ENCODE measurements at places on chromosomes 6 and 20.

DNA sequence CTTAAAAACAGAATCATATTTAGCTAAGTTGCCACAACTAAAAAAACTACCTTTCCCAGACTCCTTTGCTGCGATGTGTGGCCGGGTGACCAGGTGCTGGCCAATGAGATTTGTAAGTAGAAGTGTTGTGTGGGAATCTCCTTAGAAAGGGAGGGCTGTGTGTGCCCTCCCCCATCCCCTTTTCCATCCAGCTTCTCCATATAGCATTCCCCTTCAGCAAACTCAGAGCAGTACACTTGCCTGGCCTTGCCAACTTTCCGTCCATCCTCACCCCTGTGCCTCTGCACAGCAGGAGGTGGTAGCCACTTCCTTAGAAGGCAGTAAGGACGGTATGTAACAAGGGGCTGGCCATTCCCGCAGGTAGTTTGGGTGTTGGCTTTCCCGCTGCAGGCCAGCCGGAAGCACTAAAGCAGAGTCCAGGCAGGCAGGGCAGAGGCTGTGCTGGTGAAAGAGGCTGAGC is 22.3 kb upstream of the KCNK16 start:
- no peak for DNase-seq

DNA sequence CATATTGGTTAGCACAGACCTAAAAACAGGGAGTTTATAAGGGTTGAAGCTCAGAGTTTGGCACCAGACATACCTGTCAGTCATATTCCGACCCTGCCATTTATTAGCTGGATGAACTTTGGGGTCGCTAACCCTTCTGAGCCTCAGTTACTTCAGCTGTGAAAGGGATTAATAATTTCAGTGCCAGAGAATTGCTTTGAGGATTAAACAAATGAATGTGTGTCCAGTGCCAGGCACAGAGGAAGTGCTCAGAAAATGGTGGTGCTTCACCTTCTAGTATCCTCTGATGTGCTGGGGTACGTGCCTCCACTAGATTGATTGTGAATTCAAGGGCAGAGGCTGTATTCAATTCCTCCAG is 4.1 kb upstream of the EPB41L1 start:
- DNase-seq, result no peak

GRCh38 chr6:18368277-18369105 is 18.7 kb upstream of the RNF144B start:
- DNase-seq, result no peak

DNA sequence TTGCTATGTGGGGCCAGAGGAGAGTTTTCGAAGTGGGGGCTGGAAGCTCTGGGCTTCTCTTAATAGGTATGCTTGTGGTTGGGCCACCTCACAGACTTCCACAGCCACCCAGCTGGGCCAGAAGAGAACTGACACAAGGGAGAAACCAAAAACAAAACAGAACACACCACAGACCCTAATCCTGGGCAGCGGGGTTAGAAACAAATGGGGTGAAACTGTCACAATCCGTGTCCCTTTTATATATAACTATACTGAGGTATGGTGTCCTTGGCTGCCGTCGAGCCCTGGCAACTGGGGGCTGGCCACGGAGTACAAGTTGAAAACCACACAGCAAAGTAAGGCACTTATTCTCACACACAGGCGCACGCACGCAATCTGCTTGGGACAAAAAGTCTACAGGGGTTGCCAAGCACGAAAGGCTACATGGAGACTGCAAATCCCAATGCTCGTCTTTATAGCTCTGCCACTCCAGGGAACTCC is 78.3 kb downstream of the TRAM2 start:
- no peak for DNase-seq

DNA sequence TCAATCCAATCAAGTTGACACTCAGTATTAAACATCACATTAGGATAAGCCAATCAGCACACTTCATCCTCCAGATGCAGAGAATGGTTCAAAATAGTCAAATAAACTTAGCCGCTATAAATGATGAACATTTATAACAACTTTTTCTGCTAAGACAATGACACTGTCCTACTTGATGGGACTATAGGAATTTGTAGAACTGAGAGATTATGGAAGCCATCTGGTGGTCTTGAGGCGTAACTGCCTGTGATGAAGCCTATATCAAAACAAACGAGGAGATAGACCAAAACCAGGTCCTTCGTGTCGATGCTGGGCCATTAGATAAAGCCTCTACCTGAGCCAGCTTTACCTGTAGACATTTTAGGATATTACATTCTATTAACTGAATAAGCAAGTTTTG is 631.1 kb downstream of the COL12A1 start:
- DNase-seq, result no peak

DNA sequence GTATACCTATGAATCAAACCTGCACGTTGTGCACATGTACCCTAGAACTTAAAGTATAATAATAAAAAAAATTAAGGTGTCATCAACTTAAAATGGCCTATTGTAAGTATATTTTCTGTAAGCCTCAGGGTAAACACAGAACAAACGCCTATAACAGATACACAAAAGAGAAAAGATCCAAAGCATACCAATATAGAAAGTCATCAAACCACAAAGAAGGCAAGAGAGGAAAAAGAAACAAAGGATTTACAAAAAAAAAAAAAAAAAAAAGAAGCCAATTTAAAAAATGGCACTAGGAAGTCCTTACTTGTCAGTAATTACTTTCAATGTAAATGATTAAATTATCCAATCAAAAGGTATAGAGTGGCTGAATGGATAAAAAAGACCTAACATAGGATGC is 24.6 kb upstream of the ASF1A start:
- no peak for DNase-seq

GRCh38 chr6:166282394-166283032 is 25.7 kb downstream of the PRR18 start:
- DNase-seq, result no peak

- DNase-seq, result no peak
Observed at GRCh38 chr6:5809450-5809849, 197.3 kb downstream of the NRN1 start.

GRCh38 chr20:31758521-31758920 is 19.4 kb downstream of the TPX2 start:
- no peak for DNase-seq

- DNase-seq, result no peak
Observed at GRCh38 chr6:100338090-100338489, 126.6 kb downstream of the SIM1 start.

- no peak for DNase-seq
Observed at GRCh38 chr6:108732091-108732870, 115.9 kb upstream of the ARMC2 start.

- DNase-seq, result no peak
Observed at GRCh38 chr6:7112741-7113313, 5.1 kb downstream of the RREB1 start.

GRCh38 chr6:107550241-107550840 is 60.4 kb downstream of the SOBP start:
- no peak for DNase-seq

DNA sequence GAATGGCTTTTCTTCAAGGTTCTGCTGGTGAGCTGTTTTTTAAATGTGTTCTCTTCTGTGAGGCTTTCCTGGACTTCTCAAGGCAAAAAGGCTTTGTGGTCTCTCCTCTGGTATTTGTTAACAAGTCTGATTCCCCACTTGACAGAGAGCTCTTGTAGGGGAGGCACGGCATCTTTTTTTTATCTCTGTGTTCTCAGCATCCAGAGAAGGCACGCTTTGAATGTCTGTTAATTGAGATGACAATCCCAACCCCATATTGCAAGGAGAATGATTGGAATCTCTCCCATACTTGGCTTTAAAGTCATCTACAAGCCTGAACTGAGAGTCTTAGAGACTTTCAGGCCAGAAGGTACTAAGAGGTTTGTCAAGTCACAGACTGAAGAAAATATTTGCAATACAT is 22.6 kb downstream of the EDN1 start:
- DNase-seq, result no peak

DNA sequence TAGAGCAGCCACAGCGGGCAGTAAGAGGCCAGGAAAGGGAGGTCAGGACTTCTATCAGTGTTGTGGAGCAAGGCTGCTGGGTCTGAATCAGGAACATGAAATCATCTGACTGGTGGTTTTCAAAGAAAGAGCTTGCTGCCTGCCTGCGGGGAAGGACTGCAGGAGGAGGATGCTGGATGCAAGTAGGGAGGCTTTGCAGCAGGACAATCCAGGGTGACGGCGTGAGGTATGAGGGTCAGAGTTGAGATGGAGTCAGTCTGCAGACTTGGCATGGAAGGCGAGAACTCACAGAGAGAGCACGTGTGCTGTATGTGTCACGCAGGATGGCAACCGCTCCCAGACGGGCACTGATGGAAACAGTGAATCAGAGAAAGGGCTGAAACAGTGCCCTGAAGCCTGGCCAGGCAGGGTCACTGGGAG is 59.2 kb upstream of the CD93 start:
- DNase-seq, result peak; percentile 54

- no peak for DNase-seq
Observed at GRCh38 chr6:137299681-137300080, 80.5 kb upstream of the IFNGR1 start.

DNA sequence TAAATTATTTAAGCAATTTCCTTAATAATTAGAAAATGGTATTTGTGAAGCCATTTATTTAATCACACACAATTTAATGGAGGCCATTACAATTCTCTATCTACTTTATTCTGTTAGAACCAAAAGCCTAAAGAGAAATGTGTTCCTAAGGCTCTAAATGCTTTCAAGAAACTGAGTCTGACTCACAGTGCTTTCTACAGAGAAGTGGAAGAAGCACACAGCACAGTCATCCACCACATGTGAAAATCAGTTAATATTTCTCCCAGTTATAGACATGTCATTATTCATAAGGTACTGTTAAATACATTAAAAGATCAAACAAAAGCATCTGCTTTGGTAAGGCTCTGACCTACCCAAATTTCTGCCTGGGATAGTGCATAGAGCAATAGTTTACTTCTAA is 214.4 kb downstream of the ALDH8A1 start:
- DNase-seq, result no peak

DNA sequence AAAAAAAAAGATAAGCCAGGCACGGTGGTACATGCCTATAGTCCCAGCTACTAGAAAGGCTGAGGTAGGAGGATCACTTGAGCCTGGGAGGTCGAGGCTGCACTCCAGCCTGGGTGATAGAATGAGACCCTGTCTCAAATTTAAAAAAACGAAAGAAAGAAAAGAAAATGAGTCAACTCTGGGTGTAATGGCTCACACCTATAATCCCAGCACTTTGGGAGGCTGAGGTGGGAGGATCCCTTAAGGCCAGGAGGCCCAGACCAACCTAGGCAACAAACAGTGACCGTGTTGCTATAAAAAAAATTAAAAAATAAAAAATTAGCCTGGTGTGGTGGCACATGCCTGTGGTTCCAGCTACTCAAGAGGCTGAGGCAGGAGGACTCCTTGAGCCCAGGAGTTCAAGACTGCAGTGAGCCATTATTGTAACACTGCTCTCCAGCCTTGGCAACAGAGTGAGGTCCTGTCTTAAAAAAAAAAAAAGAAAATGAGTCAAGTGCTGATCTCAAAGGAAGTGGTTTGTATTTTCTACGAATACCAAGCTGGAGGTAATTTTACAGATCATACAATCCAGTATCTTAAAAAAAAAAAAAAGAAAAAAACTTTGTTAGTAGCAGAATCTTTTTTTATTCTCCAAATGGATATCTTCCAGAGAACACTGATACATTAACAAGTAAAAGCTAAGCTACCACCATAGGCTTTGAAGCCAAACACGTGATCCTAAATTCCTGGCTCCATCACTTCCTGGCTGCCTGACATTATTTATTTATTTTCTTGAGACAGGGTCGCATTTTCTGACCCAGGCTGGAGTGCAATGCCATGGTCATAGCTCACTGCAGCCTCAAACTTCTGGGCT is 5.7 kb downstream of the COMMD7 start:
- no peak for DNase-seq

DNA sequence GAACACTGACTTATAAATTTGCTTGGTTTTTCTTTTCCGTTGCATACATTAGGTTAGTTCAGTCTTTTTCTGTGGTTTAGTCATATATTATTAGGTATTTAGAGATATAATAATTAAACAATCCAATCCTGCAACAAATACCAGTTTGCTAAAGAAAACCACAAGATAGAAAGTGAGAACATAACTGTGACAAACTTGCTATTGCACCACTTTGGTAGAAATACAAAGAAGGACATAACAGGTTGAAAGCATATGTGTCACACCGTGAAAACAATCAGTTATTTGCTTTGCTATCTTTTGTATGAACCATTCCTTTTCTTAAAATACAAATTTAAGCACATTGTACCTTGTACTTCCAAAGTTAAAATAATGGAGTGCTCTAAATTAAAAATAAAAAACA is 42.0 kb upstream of the KCNQ5 start:
- DNase-seq, result no peak

DNA sequence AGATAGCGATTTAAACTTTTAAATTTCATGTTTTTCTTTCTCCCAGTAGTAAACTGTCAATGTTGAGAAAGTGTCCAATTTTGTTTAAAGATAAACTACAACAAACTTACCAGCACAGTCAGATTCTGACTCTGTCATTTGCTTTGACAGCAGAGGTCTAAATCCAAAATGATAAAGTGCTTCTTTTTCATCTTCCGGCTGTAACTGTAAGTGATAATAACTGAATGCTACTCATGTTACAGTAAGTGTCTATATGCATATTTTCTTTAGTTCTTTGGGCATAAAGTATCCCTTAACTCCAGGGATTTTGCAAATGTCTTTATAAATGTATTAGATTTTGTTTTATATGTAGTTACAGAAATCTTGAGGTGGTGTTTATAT is 610.4 kb downstream of the RFPL4B start:
- DNase-seq, result no peak

DNA sequence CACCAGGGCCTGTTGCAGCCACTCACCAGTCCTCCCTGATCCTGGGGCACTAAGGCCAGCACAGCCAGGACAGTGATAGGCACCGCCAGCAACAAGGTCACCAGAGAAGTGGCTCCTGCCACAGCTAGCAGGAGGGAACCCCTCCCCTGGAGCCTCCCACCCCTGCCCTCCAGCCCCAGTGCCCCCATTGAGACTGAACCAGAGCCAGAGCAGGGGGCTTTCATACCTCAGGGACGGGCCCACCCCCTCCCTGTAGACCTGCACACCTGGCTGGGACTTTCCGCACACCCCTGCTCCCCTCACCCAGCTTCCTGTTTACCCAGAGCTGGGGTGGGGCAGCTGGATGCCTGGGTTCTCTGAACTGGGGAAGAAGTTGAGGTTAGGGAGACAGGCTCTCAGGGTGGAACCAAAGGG is at the start of gene LTB:
Gene LTB (minus strand): TSS at position 195 of the 414 bp plus-strand sequence. CDS start 7 bp downstream, at position 188.
- no peak for DNase-seq

- no peak for DNase-seq
Observed at GRCh38 chr6:148479497-148479896, 136.9 kb downstream of the SASH1 start.

- DNase-seq, result no peak
Observed at GRCh38 chr6:84770521-84770920, 6.1 kb upstream of the TBX18 start.

GRCh38 chr6:133337308-133337707 is 96.2 kb downstream of the EYA4 start:
- no peak for DNase-seq

DNA sequence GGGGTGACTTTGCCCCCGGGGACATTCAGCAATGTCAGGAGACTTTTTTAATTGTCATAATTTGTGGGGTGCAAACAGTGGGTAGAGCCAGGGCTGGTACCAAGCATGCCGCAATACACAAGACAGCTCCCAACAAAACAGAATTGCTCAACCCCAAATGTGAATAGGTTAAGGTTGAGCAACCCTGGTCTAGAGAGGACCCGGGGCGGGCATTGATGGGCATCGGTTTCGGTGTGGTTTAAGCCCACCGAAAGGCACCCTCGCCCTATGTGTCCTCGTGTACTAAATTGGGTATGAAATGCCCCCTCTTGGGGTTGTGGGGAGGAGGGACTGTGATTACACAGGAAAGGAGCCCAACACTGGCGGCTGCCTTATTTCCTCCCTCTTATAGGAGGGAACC is 36.0 kb downstream of the KIAA1755 start:
- DNase-seq, result no peak

- DNase-seq, result no peak
Observed at GRCh38 chr6:77813090-77813489, 160.3 kb downstream of the MEI4 start.
